ENCODE measurements at places on chromosomes 13 and 19. TPM values are rescaled to one million over a fixed set of nuclear protein-coding genes. Genes with fewer than 3 reads are reported as not detected.

- no peak overlapping the region for H3K27ac ChIP-seq
- H3K36me3 ChIP-seq = no peaks in the 10 kb centered on the region
- no peaks in the 10 kb centered on the region for H3K27me3 ChIP-seq
- H3K4me3 ChIP-seq = no peak overlapping the region
Measured at GRCh38 chr19:20969498-20969897, 46.4 kb downstream of the ZNF85 start.

DNA sequence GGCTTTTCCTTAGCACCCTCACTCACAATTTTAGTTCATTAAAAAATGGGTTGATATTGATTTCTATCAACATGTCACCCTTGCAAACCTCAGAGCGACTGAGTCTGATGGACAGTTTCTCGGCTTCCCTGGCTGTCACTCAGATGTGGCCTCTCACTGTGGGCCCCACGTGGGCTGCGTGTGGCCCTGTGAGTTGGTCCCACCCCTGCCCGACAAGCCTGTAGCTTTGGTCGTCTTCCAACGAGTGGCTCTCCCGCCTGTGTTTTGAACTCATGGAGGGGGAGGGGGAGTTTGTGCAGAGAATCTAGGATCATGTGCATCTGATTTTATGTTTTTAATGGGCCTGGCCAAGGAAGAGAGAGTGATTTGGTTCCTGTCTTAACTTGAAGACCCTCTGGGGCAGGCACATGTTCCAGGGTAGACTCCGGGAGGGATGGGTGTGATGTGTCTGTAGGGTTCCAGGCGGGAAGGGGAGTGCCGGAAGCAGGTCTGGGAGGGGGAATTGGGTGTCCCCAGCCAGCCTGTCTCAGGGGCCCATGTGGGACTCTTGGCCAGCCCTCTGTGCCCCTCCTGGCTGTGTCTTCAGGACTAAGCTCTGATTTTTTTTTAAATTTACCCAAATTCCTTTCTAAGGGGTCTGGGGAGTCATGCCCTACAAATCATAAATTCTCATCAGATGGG, 18.9 kb downstream of the ATP11A start:
- no peaks in the 10 kb centered on the region for H3K27me3 ChIP-seq
- no peak overlapping the region for H3K4me3 ChIP-seq
- H3K27ac ChIP-seq = no peak overlapping the region
- H3K36me3 ChIP-seq = no peaks in the 10 kb centered on the region

GRCh38 chr13:103466761-103467160, 400.5 kb upstream of the SLC10A2 start:
- DNase-seq = peak; percentile 43
- no peaks in the 10 kb centered on the region for H3K27me3 ChIP-seq
- no peaks in the 10 kb centered on the region for H3K36me3 ChIP-seq
- H3K4me1 ChIP-seq = no peaks in the 10 kb centered on the region
- no peak overlapping the region for H3K27ac ChIP-seq

DNA sequence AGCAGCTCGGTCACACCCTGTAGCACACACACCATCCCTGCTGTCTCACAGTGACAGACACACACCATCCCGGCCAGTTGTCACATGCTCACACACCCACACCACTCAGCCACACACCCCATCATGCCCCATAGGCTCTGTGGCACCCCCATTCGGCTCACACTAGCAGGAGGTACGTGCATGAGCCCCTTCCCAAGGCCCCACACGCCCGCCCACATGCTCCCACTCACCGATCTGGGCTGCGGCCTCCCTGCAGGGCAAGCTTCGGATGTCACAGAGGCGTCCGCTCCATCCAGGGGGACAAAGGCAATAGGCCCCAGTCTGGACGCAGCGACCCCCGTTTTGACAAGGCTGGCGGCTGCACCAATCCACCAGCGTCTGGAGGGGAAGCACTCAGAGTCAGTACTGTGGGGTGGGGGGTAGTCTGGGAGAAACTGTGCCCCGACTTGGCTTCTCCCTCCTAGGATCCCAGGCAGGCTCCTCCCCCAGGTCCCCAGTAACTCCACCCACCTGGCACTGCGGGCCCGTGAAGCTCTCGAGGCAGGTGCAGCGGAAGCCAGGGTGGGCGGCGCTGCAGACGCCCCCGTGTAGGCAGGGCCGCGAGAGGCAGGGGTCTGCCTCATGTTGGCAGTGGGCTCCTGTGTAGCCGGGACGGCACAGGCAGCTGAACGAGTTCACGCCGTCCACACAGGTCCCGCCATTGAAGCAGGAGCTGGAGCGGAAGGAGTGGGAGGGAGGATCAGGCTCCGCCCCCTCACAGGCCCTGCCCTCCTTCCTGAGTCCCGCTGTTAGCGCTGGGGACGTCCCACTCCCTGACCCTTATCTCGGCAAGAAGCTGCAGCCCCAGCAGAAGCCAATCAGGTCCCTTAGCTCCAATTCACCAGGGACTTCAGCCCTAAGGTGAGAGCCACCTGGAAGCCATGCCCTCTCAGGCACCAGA, 20.1 kb downstream of the NOTCH3 start:
- H3K4me1 ChIP-seq = no peaks in the 10 kb centered on the region

GRCh38 chr19:2762783-2763496, 20.1 kb downstream of the SGTA start:
- H3K4me1 ChIP-seq = no peaks in the 10 kb centered on the region
- H3K36me3 ChIP-seq = peaks cover 54% of the 10 kb centered on the region
- no peak for DNase-seq
- H3K27me3 ChIP-seq = no peaks in the 10 kb centered on the region

- no peaks in the 10 kb centered on the region for H3K4me1 ChIP-seq
- H3K27me3 ChIP-seq = peaks cover 16% of the 10 kb centered on the region
- H3K27ac ChIP-seq = peak overlapping the region; percentile 83
Measured at GRCh38 chr19:679418-680286, 3.5 kb downstream of the FSTL3 start.

DNA sequence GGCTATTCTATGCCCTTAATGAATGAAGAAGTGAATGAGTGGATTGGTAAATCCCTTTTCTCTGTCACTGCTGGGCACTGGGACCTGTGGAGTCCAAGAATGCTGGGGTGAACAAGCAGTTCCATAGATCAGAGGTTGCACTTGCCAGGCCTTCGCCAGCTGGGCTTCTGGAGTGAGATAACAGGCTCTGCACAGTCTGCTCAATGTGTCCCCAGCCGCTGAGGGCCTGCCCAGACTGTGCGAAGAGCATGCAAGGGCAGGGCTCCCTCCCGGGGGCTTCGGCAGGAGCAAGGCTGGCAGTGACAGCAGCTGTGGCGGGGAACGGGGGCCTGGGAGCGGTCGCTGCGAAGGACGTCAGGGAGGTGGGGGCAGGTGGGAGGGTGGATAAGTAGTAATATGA, 51.3 kb downstream of the ZNF536 start:
- no peak overlapping the region for H3K4me3 ChIP-seq
- no peaks in the 10 kb centered on the region for H3K27me3 ChIP-seq
- DNase-seq = no peak
- H3K27ac ChIP-seq = no peak overlapping the region
- no peaks in the 10 kb centered on the region for H3K4me1 ChIP-seq

GRCh38 chr13:21481359-21481758, 22.3 kb upstream of the ZDHHC20 start:
- H3K4me1 ChIP-seq = no peaks in the 10 kb centered on the region
- H3K27me3 ChIP-seq = no peaks in the 10 kb centered on the region
- no peak for DNase-seq
- H3K4me3 ChIP-seq = no peak overlapping the region
- H3K36me3 ChIP-seq = no peaks in the 10 kb centered on the region

DNA sequence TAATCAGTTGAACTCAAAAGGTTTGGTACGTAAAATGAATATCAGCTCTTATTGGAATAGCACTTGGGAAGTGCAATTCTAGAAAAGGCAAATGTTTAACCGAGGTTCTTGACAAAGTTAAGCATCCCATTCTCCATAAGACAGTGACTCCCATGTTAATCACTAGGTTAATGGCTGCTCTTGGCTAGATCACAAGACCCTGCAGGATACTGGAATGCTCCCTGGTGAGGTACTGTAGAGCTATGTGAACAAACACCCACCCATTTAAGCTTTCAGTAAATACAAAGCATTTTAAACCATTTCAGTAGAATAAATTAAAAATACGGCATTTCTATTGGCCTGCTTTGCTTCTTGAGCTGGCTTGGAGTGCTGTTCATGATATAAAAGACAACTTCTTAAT, 56.5 kb downstream of the TDRD3 start:
- no peaks in the 10 kb centered on the region for H3K4me1 ChIP-seq
- H3K27me3 ChIP-seq = no peaks in the 10 kb centered on the region
- no peaks in the 10 kb centered on the region for H3K36me3 ChIP-seq
- no peak for DNase-seq
- H3K27ac ChIP-seq = no peak overlapping the region

GRCh38 chr19:43699506-43700394, 16.1 kb upstream of the IRGC start:
- no peaks in the 10 kb centered on the region for H3K4me1 ChIP-seq
- peaks cover 13% of the 10 kb centered on the region for H3K27me3 ChIP-seq
- peak; percentile 91 for DNase-seq
- no peak overlapping the region for H3K27ac ChIP-seq

DNA sequence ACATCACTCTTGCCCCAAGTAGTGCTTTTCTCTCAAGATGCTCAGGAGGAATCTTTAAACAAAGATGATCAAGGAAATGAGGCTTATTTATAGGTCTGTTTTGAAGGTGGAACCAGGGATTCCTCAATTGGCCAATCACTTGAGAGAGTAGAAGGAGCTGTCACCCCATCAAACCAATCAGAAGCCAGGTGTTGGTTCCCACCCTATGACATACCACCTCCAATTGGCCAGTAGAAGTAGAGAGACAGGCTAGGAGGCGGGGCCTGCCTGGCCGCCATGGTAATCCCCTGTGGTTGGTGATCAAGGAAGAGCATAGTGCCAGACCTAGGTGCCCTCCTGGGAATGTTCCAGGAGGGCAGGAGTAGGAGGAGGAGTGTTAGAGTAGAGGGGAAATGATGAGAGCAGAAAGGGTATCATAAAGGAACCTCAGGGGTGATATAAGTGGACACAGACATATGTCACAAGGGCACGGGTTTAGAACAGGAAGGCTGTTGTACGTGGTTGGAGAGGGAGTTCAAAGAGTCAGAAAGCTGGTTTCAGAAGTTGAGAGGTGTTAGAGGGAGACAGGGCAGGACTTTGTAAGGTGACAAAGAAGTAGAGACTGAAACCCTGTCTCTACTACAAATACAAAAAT, 10.5 kb downstream of the PMIS2 start:
- H3K4me1 ChIP-seq = no peaks in the 10 kb centered on the region
- peak; percentile 64 for DNase-seq
- no peak overlapping the region for H3K27ac ChIP-seq

DNA sequence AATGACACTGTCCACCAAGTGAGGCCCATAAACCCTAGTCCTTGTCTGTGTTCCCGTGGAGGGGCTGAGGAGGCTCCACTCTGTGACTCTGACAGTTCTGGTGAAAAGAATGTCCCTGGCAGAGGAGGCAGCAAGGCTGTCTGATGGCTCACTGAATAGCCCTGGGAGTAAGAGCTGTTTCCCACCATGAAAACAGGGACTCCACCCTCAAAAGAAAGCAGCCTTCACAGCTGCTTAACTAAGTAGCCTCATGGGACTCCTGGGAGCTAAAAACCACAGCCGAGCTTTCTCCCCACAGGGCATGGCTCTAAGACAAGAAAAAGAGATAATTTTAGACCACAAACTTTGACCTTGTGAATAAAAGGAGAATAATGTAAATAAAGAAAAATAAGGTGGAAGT, 135.1 kb upstream of the FRY start:
- H3K4me1 ChIP-seq = peaks cover 3% of the 10 kb centered on the region
- H3K27me3 ChIP-seq = no peaks in the 10 kb centered on the region
- no peak for DNase-seq
- no peak overlapping the region for H3K4me3 ChIP-seq
- H3K36me3 ChIP-seq = no peaks in the 10 kb centered on the region

GRCh38 chr13:83547043-83547442, 335.2 kb downstream of the SLITRK1 start:
- no peaks in the 10 kb centered on the region for H3K27me3 ChIP-seq
- no peak overlapping the region for H3K4me3 ChIP-seq
- H3K36me3 ChIP-seq = no peaks in the 10 kb centered on the region
- no peak for DNase-seq

DNA sequence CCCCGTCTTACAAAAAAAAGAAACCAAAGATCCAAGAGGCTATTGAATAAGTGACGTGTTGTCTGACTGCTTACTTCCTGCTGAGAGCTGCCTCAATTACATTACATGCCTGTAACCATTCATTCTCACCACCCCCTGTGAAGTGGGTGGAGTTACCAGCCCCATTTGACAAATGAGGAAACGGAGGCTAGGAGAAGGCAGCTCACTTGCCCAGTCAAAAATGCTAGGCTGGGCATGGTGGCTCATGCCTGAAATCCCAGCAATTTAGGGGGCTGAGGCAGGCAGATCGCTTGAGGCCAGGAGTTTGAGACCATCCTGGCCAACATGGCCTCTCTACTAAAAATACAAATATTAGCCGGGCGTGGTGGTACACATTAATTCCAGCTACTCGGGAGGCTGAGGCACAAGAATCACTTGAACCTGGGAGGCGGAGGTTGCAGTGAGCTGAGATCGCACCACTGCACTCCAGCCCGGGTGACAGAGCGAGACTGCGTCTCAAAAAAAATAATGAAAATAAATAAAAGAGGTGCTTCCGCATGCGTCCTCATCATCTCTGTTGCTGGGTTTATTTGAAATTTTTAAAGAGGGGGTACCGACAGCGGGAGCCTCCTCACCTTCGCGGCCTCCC, 499 bp downstream of the LSM7 start:
- peak overlapping the region; percentile 81 for H3K4me3 ChIP-seq
- DNase-seq = peak; percentile 90
- peaks cover 10% of the 10 kb centered on the region for H3K36me3 ChIP-seq
- H3K27ac ChIP-seq = peak overlapping the region; percentile 94
- H3K27me3 ChIP-seq = no peaks in the 10 kb centered on the region
- peaks cover 7% of the 10 kb centered on the region for H3K4me1 ChIP-seq

DNA sequence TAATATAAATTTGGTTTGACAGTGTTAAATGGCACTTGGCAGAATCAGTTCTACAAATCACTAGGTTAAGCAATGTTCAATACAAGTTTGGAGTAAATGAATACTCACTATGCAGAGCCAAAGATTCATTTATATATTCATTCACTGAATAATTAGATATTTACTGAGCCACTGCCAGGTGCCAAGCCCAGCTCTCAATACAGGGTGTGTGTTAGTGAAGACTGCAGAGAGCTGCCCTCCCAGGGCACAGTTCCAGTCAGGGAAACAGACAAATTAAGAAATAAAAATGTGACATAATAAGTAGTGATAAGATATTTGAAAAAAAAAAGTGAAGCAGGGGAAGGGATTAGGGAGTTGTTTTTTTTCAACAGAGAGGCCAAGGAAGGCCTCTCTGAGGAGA, 411.7 kb downstream of the KCNRG start:
- H3K27ac ChIP-seq = no peak overlapping the region
- H3K4me3 ChIP-seq = no peak overlapping the region
- DNase-seq = no peak
- H3K4me1 ChIP-seq = no peaks in the 10 kb centered on the region

- no peaks in the 10 kb centered on the region for H3K36me3 ChIP-seq
- H3K4me3 ChIP-seq = no peak overlapping the region
- H3K4me1 ChIP-seq = peaks cover 14% of the 10 kb centered on the region
- no peaks in the 10 kb centered on the region for H3K27me3 ChIP-seq
Measured at GRCh38 chr13:51595416-51595815, 11.2 kb downstream of the WDFY2 start.

The PSG7 gene
- not detected for total RNA-seq

The ZNF17 gene
- total RNA-seq = 6.7 TPM

The FXYD1 gene
- 1.4 TPM for total RNA-seq

The JAK3 gene
- 2.8 TPM for total RNA-seq

The AP1M2 gene
- 134 TPM for total RNA-seq

The PLIN3 gene
- total RNA-seq = 80.9 TPM

The ACOD1 gene
- not detected for total RNA-seq

The CYP4F2 gene
- not detected for total RNA-seq

The NDUFB7 gene
- total RNA-seq = 149 TPM

All from endodermal cell (in vitro differentiated cells).